ENCODE measurements at places on chromosomes 6 and 20.

- DNase-seq: no peak
Measured at GRCh38 chr6:21726676-21727075, 133.1 kb downstream of the SOX4 start.

- DNase-seq: peak; percentile 12
Measured at GRCh38 chr6:110859335-110859792, 15.2 kb upstream of the AMD1 start.

- no peak for DNase-seq
Measured at GRCh38 chr6:12262236-12263061, 27.7 kb upstream of the EDN1 start.

DNA sequence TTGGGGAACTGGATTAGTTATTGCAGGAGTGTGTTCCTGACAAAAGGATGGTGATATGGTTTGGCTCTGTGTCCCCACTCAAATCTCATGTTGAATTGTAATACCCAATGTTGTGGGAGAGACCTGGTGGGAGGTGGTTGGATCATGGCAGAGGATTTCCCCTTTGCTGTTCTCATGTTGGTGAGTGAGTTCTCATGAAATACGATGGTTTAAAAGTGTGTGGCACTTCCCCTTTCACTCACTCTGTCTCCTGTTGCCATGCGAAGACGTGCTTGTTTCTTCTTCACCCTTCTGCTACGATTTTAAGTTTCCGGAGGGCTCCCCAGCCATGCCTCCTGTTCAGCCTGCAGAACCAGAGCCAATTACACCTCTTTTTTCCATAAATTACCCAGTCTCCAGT is 16.2 kb upstream of the TREM1 start:
- no peak for DNase-seq

DNA sequence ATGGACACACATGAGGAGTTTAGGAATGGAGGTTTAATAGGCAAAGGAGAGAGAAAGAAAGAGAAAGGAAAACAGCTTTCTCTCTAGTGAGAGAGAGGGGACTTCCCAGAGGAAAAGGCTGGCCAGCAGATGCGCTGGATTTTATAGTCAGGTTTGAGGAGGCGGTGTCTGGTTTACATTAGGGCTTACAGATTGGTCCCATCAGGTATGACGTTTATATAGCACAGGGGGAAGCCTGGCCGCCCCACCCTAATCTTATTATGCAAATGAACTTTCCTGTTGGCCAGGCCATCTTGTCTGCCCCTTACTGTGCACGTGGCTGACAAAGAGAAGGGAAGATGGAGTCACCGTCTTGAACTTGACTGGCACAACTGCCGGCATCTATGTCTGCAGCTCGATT is 86.6 kb upstream of the QKI start:
- DNase-seq: no peak

Data from CD4-positive, alpha-beta T cell treated with Interleukin-21 for 1 hour (primary cell).